T-cell (primary cell): ENCODE measurements at places on chromosomes 4 and X. TPM values are rescaled to one million over a fixed set of nuclear protein-coding genes. Genes with fewer than 3 reads are reported as not detected.

GRCh38 chrX:43706786-43707370 lies 50.8 kb downstream of the MAOA start:
- no peak for DNase-seq

DNA sequence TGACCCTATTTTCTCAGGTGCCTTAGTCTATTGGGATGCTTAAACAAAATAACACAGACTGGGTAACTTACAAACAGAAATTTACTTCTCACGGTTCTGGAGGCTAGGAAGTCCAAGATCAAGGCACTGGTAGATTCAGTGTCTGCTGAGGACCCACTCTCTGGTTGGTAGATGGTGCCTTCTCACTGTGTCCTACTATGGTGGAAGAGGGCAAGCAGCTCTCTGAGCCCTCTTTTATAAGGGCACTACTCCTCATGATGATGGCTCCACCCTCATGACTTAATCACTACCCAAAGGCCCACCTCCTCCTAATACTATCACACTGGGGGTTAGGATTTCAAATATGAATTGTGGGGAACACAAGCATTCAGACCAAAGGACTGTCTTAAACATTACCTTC lies 11.8 kb downstream of the SMIM14 start:
- DNase-seq: no peak

The STBD1 gene
- total RNA-seq: 1.5 TPM

DNA sequence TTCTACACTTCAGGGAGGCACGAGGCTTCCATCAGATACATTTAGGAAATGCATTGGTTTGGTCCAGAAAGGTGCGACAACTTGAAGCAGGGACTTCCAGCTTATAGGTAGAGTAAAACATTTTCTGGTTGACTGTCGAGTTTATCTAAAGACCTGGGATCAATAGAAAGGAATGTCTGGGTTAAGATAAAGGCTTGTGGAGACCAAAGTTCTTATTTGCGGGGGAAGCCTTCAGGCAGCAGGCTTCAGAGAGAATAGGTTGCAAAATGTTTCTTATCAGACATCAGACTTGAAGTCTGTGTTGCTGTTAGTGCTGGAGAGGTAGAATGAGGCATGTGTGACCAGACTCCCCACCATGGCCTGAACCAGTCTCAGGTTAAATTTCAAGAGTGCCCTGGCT lies 190.3 kb downstream of the TRIML1 start:
- DNase-seq: no peak

GRCh38 chr4:56817840-56818491 lies 3.5 kb downstream of the SPINK2 start:
- DNase-seq: no peak
